ENCODE measurements at places on chromosomes 7 and 10.

DNA sequence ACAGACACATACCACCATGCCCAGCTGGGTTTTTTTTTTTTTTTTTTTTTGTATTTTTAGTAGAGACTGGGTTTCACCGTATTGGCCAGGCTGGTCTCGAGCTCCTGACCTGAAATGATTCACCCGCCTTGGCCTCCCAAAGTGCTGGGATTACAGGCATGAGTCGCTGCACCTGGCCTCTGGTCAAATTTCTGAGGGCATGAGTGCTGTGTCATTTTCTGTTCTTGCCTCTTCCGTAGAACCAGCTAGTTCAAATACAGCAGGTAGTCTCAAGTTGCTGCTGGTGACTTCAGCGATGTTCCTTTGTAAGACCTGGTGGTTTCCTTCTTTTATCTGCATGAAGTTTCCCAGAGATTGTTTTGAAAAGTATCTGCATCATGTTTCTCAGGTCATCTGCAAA lies 134.8 kb upstream of the SHH start:
- DNase-seq, result no peak

DNA sequence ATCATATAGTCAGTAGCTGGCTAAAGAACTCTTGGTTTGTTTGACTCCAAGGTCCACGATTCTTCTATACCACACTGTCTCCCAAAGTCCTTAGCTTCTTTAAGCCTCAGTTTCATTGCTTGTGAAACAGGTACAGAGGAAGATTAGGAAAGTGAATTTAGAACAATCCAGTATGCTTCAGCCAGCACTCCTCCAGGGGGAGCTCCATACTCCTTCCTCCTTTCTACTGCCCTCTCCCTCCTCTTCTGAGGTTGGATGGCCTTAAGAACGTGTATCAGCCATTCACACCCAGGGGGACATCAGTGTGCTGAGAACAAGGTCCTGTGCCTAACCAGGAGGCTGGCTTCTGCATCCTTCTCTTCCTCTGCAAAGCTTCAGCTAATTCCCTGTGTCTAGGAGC lies 54.8 kb upstream of the CALD1 start:
- DNase-seq, result no peak

- no peak for DNase-seq
These were observed 149.4 kb downstream of the RNLS start for GRCh38 chr10:88433565-88434186.

GRCh38 chr7:2873686-2874551 lies 29.8 kb upstream of the GNA12 start:
- peak; percentile 57 for DNase-seq

DNA sequence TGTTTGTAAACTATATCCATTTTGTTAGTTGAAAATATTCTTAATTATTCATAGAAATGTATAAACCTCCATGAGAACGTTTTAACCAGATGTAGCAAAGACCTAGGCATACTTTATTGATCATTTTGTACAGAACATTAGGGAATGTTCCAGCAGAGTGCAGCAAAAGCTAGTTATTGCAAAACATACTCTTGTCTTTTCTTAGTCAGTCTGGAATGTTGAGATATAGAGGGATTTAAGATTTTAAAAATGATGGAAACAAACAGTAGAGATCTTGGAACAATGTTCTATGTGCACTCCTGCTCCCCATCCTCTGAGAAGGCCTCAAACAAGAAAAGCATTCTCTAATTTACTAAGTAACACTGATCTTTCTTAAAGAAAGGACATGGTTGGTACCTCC lies 292.1 kb downstream of the BBS9 start:
- DNase-seq, result no peak

DNA sequence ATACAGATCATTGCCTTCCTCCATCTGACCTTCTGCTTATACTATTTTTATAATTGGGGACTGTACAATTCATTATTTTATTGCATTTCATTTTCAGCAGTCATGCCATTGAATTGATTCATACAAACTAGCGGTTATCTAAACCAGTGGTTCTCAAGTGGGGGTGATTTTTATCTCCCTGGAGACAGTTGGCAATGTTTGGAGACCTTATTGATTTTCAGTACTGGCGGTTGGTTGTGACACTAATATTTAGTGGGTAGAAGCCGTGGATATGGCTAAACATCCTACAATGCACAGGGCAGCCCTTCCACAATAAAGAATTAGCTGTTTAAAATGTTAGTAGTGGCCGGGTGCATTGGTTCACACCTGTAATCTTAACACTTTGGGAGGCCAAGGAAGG lies 765.9 kb downstream of the LRMDA start:
- no peak for DNase-seq

- no peak for DNase-seq
These were observed 285.6 kb downstream of the HGF start for GRCh38 chr7:81484261-81484660.

DNA sequence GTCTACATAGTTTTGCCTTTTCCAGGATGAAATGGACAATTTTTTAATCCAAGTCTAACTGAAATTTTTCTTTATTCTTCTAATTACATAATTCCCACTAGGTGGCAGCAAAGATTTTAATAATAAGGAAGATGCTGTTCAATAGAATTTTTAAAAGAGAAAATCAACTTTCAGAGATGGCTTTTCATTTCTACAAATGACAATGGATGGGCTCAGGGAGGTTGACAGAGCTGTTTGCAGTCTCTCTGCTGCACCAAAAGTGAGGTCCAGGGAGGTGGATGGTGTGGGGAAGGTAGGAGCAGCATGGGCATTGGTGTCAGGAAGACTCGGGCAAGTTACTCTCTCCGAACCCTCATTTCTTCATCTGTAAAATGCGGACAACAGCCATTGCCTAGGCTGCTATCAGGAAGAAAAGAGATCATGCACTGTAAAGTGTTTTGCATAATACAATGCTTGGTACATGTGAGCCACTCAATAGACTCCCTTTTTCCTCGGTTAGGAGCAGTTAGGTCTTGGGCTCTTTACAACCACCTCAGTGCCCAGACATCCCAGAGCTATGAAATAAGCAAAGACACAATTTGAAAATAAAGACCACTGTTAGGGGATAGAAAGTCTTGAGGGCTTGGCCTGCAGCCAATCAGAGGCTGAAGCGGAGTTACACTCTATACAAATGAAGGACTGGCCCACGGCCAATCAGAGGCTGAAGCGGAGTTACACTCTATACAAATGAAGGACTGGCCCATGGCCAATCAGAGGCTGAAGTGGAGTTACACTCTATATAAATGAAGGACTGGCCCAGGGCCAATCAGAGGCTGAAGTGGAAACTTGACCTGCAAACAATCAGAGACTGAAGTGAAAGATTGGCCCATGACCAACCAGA lies 107.1 kb downstream of the ABLIM1 start:
- DNase-seq, result no peak

GRCh38 chr7:1288996-1289551 lies 56.4 kb downstream of the UNCX start:
- DNase-seq, result no peak

DNA sequence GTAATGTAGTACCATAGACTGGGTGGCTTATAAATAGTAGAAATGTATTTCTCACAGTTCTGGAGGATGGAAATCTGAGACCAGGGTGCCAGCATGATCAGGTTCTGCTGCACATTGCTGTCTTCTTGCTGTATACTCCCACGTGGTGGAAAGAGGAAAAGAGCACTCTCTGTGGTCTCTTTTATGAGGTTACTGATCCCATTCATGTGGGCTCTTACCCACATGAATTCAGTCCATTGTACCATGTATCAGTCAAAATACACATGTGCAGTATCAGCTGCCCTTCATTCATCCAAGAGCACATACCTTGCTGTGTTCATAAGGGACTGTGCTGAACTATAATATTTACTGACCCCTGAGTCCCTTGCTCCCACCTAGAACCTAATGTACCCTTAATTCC lies 17.1 kb downstream of the PNLIPRP2 start:
- no peak for DNase-seq

GRCh38 chr10:104766341-104766740 lies 125.3 kb downstream of the SORCS3 start:
- DNase-seq, result no peak

Data from T47D (cell line).